Tibial nerve (tissue), 4 donors: ENCODE measurements at places on chromosomes 4 and X. TPM values are rescaled to one million over a fixed set of nuclear protein-coding genes. Genes with fewer than 3 reads are reported as not detected.

The DSPP gene
- not detected for total RNA-seq

The SLIT2 gene
- total RNA-seq = 66.2 TPM

The FGG gene
- not detected for total RNA-seq

The GC gene
- not detected for total RNA-seq

The SLBP gene
- 55.9 TPM for total RNA-seq

The MAGED4 gene
- 1.9 TPM for total RNA-seq

The C4orf50 gene
- total RNA-seq = not detected
